WTC11 (cell line): ENCODE measurements at places on chromosomes 13 and 19.

GRCh38 chr19:42452590-42452989 is 9.8 kb upstream of the CXCL17 start:
- DNase-seq: no peak

GRCh38 chr13:45276913-45277312 is 64.1 kb downstream of the TPT1 start:
- DNase-seq: no peak

GRCh38 chr19:14673088-14673487 is 1.6 kb downstream of the ADGRE3 start:
- DNase-seq: no peak

DNA sequence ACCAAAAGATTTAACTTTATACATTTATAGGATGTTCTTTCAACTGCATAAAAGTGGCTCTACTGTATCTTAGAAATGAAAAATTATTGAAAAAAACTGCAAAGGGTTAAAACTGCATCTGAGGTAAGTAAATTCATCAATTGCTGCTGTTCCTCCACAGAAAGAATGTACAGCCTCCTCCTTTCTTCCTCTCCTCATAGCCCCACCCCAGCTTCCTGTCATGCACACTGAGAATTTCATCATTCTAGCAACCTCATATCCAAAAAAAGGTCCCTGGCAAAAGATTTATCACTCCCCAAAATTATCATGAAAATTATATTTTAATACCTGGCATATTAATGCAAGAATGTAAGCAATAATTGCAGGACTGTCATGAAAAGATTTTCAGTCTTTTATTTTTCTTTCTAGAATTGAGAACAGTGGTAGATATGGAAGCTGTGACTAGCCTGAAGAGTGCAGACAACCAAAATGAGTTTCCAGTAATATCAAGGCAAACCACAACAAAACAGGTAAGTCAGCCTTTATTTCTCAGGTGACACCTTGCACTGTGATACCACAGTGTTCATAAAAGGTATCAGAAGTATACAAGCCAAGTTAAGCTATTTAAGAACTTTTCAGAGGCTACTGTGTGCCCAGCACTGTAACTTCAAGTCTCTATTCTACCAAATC is 110.8 kb downstream of the SUCLA2 start:
- no peak for DNase-seq

DNA sequence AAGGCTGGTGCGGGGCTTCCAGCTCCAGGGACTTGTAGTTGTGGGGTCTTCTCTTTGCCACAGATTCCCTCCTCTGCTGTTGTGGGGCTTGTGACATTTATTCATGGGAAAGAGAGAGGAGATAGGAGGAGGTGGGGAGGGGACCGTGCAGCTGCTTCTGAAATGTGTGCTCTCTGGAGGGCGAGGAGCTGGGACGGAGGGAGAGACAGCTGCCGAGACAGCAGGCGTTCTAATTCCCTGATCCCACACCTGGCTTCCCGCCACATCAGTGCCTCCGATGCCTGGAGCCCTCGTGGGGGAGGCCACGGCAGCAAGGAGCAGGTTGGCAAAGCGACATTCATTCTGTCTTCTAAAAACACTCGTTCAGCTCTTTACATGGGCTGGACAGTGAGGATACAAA is 164.4 kb downstream of the USP12 start:
- DNase-seq: no peak

DNA sequence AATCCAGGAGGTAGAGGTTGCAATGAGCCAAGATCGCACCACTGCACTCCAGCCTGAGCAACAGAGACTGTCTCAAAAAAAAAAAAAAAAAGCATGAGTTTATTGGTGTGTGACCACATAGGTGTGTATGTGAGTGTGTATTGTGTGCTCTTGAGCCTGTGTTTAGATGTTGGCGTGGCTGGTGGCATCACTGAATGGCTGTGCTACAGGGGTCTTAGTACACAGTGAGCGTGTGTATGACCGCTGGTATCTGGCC is 2.5 kb downstream of the SLC1A5 start:
- no peak for DNase-seq

DNA sequence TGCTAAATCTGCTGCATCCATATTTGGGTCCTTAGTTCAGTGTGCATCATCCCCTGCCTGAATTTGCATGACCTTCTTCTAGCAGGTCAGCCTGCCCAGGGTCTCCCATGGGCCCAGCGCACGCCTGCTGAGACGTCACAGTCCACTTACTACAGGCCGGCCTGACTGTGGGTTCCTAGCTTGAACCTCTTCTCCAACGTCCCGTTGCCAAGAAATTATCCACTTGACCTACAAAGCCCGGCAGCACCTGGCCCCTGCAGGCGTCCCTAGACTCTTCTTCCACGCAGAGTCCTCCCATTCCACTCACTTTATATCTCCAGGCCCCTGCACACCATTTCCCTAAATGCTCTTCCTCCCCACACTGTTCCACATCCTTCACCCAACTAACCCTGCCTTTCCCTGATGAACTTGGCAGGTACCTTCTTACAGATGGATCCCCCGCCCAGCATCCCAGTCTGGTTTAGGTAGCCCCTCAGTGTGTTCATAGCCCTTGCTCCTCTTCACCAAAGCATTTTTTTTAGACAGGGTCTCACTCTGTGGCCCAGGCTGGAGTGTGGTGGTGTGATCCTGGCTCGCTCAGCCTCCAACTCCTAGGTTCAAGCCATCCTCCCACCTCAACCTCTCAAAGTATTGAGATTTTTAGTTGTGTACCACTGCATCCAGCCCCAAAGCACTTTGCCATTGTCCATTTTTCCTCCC is 155.0 kb upstream of the SOX1 start:
- DNase-seq: peak; percentile 1

DNA sequence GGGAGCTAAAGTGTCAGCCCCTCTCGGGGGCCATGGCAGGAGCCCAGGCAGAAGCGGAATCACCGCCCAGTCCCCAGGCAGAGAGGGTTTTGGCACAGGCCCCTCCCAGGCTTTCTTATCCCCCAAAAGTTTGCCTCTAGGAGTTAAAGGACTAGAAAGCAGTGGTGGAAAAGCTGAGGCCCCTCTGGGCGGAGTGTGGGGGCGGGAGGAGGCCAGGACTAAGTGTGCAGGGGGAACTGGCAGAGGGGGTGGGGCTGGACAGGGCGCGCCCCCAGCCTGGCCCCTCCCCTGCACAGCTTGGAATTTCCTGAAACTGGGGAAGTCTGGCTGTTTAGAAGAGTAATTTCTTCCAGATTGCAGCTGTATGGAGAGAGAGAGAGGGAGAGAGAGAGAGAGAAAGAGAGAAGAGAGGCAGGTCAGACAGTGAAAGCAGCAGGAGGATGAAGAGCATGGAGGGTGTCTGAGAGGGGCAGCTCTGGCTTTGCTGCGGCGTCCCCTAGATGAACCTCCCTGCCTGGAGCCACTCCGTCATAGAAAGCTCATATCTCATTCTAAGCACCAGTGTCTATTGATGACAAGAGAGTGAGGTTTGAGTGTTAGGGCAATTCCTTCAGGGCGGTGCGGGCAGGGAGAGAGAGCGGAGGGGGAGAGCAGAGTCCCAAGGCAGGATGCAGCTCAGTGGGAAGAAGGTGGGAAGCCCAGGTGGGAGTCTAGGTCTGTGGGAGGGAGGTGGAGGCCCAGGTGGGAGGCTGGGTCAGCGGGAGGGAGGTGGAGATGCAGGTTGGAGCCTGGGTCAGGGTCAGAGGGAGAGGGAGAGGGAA is at the start of gene CDC42EP5:
Gene CDC42EP5 (minus strand): TSS at position 226 of the 821 bp plus-strand sequence. CDS start 7,749 bp downstream, outside the sequence.
- DNase-seq: no peak

DNA sequence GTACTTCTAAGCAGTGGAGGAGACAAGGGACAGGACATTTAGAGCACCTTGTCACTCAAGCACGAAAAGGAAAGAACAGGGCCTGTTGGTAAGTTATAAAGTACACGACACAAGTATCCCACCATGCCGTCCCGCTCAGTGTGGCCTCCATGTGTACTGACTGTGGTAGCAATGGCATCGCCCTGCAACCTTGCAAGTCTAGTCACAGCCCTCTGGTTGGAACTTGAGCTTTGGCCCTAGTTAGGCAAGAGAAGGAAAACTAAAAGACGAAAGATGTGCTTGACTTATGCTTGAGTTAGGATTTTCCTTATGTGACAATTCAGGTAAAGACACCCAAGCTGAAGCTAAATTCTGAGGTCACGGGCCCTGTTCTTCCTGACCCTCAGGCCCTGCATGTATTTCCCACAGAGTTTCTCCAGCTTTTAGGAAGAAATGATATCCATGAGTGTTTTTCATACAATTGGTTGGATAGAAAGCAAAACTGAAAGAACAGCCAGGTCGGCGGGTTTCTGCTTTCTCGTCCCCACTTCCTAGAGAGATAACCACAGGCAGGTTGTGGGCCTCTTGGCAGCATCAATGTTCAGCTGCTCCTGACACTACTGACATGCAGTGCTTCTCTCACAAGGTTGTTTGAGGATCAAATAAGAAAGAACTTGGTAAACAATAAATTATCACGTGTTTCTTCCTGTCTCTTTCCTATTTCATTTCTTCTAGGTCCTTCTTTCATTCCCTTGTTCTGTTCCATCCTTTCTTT is 216.2 kb downstream of the IRS2 start:
- no peak for DNase-seq

GRCh38 chr13:57345526-57345925 is 178.5 kb downstream of the PRR20E start:
- no peak for DNase-seq

DNA sequence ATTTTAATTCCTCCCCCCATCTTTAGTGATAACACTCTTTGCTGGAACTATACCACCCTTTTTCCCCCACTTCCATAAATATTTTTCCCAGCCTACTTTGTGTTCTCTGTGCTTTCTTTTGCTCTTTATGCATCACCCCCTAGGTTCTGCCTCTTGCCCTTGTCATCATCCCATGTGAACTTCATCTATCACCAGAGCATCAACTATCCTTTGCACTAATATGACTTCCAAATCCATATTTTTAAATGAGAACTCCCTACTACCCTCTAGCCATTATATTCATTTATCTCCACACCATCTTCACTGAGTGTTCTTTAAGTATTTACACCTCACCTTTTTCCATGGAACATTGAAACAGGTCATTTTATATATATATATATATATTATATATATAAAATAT is 452.7 kb downstream of the FOXO1 start:
- DNase-seq: no peak

DNA sequence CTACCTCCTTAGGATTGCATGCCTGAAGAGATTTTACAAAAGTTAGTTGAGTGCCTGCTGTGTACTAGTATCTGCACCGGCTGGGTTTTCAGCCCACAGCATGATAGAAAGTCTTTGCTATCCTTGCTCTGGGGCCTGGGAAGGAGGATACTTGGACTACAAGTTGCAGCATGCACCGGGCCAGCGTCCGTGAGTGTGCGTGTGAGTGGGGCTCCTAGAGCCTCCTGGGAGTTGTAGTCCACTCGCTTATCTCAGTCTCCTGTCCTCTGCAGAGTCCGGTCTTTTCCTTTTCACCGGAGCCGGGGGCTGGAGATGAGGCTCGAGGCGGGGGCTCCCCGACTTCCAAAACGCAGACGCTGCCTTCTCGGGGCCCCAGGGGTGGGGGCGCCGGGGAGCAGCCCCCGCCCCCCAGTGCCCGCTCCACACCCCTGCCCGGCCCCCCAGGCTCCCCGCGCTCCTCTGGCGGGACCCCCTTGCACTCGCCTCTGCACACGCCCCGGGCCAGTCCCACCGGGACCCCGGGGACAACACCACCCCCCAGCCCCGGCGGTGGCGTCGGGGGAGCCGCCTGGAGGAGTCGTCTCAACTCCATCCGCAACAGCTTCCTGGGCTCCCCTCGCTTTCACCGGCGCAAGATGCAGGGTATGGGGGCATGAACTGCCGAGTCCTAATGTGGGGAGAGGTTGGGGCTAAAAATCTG is 20.6 kb downstream of the BRSK1 start:
- DNase-seq: peak; percentile 81

DNA sequence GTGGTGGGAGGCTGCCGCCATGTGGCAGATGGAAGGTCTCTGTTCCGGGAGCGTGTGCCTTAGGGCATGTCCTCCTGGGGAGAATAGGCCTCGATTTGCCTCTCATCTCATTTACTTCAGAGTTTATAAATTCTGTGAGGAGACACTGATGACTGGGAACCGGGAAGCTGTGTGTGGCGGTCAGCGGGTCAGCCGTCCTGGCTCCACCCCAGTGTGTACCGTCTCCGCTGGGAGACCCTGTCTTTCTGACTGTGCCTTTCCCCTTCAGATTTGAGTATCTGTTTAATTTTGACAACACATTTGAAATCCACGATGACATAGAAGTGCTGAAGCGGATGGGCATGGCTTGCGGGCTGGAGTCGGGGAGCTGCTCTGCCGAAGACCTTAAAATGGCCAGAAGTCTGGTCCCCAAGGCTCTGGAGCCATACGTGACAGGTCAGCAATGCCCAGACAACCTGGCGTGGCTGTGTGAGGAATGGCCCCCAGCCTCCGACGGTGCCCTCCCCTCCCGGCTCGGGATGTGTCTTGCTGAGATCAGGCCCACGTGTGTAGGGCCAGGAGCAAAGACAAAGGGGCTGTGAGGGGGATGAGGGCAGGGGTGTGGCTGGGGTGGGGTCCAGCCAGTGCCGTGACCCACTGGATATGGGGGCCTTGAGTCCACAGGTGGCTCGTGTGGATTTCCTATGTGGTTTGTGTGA is 21.6 kb downstream of the ATP4B start:
- DNase-seq: peak; percentile 5

- no peak for DNase-seq
Measured at GRCh38 chr13:32407854-32408253, 20.1 kb downstream of the N4BP2L1 start.

- peak; percentile 56 for DNase-seq
Measured at GRCh38 chr19:41882568-41883462, at the start of gene ARHGEF1. Gene ARHGEF1, plus strand, starts transcription at chr19:41883184. Its CDS starts 4,899 bp downstream, at chr19:41888083.

GRCh38 chr13:28819735-28820098 is 422 bp upstream of the MTUS2 start:
- peak; percentile 81 for DNase-seq

DNA sequence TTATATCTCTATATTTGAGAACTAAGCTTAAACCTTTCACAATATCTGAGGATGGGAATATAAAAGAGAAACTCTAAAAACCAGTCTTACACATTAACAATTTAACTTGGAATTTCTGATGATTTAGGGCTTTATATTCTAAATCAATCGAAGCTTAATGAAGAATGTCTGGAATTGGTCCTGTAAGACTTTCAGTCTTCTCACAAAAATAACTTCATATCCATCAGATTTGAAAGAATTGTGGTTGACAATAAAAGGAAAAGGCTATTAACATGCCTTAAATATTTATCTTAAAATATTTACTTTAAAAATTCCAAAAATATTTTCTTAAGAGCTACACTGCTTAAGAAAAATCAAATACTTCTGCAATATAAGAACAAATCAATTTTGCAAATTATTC is 27.3 kb downstream of the MYCBP2 start:
- no peak for DNase-seq

GRCh38 chr19:19627621-19628500 is at the start of gene LPAR2:
Gene LPAR2, minus strand, starts transcription at chr19:19628220. Its CDS starts 945 bp downstream, at chr19:19627275.
- peak; percentile 76 for DNase-seq

- no peak for DNase-seq
Measured at GRCh38 chr19:33409906-33410685, 36.6 kb downstream of the CEBPG start.

- no peak for DNase-seq
Measured at GRCh38 chr13:51959773-51960172, 51.5 kb downstream of the ATP7B start.

GRCh38 chr13:25686831-25687470 is 315.2 kb downstream of the ATP8A2 start:
- no peak for DNase-seq

DNA sequence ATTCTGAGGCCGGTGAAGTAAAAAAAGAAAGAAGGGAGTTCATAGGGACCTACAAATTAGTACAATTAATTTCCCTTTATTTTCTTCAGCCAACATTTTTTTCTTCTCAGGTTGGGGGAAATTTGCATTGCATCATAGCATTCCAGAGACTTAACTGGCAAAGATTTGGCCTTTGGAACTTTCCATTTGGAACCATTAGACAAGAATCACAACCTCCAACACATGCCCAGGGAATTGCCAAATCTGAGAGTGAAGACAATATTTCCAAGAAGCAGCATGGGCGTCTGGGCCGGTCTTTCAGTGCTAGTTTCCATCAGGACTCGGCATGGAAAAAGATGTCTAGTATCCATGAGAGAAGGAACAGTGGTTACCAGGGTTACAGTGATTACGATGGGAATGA is 6.4 kb upstream of the ERCC5 start:
- DNase-seq: no peak
